Head of caudate nucleus (tissue), 42 donors: ENCODE measurements at places on chromosomes 7 and 10.

DNA sequence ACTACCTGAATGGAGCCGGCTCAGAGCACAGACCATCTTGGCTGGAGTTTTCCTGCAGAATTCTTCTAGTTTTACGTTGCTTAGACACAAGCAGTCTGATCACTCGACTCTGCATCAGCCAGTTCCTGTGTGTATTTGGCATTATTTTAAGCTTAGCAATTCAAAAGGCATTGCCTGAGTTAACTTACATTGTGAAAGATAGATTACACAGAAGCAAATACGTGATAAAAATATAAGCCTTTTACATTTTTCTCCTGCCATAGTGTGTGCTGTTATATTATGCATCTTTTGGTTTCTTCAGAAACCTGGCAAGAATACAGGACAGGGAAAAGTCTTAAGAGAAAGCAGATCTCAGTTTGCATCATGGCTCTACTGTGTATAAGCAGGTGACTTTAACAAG lies 98.1 kb downstream of the LRRC4 start:
- DNase-seq: no peak

DNA sequence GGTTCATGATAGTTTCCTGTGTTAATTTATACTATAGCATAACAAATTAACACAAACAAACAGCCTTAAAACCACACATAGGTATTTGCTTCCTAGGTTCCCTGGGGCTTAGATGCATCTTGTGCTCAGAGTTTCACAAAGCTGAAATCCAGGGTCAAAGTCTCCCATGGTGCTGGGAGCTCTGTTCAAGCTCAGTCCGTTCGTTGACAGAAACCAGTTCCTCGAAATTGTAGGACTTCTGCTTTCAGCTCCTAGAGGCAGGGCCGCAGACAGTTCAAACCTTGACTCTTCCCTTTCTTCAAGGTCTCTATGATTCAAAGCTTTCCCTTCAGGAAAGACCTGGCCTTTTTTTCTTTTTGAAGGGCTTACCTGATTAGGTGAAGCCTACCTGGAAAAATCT lies 90.5 kb downstream of the VSTM2A start:
- no peak for DNase-seq

- no peak for DNase-seq
These were observed 111.6 kb upstream of the GATA3 start for GRCh38 chr10:7942859-7943258.

DNA sequence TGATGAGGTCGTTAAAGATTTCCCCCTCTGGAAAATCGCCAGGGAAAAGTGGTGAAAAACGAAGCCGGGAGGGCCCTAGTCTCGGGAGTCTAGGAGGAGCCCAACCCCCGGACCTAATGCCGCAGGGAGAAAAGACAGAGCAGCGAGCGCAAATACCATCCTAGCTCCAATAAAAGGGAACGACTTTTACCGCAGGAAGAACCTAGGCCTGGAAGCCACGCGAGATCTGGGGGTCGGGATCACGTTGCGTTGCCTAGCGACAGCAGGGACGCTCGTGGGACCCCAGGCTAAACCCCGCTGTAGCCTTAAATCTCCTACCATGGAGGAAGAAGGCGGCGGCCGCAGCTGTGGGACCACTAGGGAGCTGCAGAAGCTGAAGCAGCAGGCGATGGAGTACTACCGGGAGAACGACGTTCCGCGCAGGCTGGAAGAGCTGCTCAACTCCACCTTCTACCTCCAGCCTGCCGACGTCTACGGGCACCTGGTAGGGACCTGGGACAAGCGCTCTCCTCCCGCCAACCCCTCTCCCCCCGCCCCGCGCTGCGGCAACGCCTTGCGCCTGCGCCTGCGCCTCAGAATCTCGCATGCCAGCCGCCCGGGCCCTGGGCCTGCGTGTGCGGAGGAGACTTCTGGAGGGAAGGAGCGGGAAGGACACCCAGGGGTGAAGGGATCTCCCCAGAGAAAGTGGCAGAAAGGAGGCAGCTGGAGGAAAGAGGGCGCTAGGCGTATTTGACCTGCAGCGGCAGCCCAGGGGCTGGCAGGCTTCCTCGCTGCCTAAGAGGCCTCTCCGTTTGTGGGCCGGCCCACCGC lies at the start of gene ENO4:
Gene ENO4, plus strand, starts transcription at position 252 of the 810 bp plus-strand sequence. Its CDS starts 68 bp downstream, at position 320.
- DNase-seq: peak; percentile 82

GRCh38 chr7:127769696-127770400 lies 117.9 kb downstream of the SND1 start:
- no peak for DNase-seq

DNA sequence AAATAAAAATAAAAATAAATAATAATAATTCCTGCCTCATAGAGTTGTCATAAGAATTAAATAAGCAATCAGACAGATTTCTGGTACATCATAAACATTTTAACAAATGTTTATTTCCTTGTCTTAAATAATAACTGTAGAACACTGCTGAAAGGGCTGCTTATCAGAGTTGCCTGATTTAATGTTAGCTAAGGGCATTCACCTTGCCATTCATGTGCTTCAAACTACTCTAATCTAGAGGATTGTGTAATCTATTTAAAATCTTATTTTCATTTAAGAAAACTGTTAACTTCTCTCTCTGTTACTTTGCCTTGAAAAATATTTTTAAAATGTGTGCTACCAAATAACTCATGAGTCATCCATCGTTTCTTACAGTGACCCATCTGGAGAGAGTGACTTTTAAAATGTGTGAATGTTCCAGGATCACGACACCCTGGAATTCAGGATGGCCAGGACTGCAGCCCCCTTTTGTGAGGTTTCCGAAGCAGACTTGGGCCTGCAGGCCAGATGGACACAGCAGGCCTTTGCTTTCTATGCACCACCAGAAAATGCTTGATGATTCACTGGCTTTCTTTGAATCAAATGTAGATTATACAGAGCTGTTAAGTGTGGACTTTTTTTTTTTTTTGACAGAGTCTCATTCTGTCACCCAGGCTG lies 109.1 kb upstream of the TNS3 start:
- no peak for DNase-seq

DNA sequence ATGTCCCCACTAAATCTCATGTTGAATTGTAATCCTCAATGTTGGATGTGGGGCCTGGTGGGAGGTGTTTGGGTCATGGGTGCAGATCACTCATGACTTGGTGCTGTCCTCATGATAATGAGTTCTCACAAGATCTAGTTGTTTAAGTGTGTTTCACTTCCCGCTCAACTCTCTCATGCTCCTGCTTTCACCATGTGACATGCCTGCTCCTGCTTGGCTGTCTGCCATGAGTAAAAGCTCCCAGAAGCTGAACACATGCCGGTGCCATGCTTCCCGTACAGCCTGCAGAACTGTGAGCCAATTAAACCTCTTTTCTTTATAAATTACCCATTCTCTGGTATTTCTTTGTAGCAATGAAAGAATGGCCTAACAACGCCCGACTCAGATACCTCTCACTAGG lies 6.2 kb upstream of the PSTK start:
- DNase-seq: no peak

DNA sequence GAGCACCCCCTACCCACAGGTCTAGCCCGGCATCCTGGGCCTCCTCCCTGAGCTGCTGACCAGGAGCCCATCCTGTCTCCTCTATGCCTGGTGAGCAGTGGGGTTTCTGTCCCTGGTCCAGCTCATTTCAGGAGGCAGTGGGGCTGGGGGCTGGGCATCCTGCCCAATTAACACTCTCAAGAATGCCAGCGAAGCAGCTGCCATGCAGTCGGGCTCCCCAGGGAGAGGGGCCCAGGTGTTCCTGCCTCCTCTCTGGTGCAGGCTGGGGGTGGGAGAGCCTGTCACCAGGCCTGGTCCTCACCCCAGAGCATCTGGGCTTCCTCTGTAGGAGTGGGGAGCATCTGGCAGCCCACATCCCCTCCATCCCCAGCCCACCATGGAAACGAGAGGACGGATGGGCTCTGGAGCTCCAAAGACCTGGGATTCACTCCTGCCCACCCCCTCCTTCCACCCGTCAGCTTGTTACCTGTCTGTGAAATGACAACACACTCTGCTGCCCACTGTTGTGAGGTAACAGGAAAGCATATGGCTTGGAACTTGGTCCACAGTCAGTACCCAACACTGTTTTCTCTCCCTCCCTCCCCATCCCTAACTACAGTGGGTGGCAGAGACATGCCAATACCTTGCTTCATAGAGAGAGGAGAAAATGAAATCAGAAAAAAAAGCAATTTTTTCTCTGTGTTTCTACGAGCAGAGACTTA lies 69.1 kb downstream of the SLIT1 start:
- DNase-seq: no peak

GRCh38 chr7:6675807-6676405 lies 30.8 kb downstream of the ZNF12 start:
- DNase-seq: no peak

DNA sequence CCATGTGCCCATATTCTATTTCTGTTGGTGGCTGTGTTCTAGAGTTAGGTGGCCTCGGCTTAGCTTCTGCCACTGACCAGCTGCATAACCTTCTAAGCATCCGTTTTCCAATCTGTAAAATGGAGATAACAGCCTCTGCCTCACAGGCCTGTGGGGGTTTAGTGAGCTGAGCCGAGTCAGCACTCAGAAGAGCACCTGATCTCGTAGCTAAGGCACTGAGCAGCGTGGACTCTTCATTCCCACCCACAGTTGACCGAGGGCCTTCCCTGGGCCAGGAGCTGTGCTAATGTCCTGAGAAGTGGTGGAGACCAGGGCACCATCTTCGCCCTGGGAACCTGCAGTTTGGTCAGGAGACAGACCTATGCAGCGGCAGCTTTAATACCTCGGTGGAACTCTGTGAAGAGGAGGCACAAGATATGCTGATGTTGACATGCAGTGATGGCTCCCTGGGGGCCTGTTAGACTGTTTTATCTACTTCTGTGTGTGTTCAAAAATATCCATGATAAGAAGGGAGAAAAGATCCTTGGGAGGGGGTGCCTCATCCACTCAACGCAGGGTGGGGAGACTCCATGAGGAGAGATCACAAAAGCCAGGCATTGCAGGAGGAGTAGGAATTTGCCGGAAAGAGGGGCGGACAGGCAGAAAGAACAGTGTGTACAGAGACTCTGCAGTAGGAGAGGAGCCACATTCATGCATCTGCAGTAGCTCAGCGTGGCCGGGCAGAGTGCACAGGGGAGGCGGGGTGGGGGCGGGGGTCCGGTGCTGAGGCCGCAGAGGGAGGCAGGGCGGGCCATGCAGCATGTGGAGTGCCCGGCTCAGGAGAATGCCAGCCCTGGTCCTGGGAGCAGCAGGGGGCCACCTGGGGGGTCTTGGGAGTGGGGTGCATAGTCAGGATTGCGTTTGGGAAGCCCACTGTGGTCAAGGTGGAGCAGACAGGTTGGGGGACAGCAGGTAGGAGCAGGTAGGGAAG lies 136.8 kb downstream of the C10orf105 start:
- DNase-seq: no peak

GRCh38 chr7:69430384-69431021 lies 167.8 kb upstream of the AUTS2 start:
- no peak for DNase-seq

DNA sequence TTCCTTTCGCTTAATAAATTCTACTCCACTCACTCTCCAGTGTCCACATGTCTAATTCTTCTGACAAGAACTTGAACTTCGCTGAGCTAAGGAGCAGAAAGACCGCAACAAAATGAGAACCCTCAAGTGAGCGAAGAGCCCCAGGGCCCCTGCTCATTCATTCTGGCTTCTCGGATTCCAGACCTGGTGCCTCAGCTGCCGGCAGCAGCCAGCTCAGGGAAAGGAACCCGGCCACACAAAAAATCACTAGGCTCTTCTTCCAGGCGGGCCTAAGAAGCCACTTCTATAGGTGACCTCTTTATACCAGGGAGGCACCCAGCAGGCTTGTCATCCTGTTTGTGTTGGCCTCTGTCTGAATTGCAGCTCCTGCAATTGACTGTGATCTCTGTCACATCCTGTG lies 33.3 kb downstream of the OTUD1 start:
- DNase-seq: no peak

GRCh38 chr10:77837925-77838595 lies 88.5 kb downstream of the DLG5 start:
- DNase-seq: no peak

GRCh38 chr10:6674291-6674690 lies 94.2 kb upstream of the PRKCQ start:
- no peak for DNase-seq

GRCh38 chr10:58384095-58384494 lies 1.1 kb upstream of the TFAM start:
- no peak for DNase-seq

- DNase-seq: no peak
These were observed 377.6 kb upstream of the MYO3A start for GRCh38 chr10:25556457-25556856.

- DNase-seq: no peak
These were observed 695.6 kb upstream of the IGFBP3 start for GRCh38 chr7:46616636-46617035.
